Amniotic epithelial cell (primary cell): ENCODE measurements at places on chromosomes 3 and 15.
A peak's percentile ranks its signal among the peaks of the same experiment; 100 is the strongest.

GRCh38 chr3:140834266-140835037 lies 107.2 kb upstream of the SLC25A36 start:
- DNase-seq = peak; percentile 5

DNA sequence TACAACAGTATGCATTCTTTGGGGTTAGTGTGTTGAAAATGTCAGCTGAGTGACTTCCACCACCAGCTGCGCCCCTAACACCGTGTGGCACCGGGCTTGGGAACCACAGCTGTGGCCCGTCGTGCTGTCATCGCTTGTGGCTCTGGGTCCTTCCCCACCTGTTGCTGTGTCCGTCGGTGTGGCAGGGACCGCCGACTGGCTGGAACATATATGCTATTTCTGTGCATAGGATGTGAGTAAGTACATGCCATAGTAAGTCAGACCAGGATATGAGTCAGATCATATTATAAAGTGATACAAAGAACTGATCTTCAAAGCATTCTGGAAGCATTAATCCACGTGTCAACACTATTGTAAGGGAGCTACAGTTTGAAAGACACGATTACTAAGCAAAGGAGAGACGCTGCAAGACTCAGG lies 31.9 kb downstream of the EHD4 start:
- DNase-seq = peak; percentile 64

GRCh38 chr3:170050753-170051152 lies 13.0 kb downstream of the GPR160 start:
- no peak for DNase-seq

- no peak for DNase-seq
These were observed 70.2 kb upstream of the MITF start for GRCh38 chr3:69669070-69669469.

GRCh38 chr15:90481023-90481422 lies 48.7 kb upstream of the CRTC3 start:
- DNase-seq = peak; percentile 74

DNA sequence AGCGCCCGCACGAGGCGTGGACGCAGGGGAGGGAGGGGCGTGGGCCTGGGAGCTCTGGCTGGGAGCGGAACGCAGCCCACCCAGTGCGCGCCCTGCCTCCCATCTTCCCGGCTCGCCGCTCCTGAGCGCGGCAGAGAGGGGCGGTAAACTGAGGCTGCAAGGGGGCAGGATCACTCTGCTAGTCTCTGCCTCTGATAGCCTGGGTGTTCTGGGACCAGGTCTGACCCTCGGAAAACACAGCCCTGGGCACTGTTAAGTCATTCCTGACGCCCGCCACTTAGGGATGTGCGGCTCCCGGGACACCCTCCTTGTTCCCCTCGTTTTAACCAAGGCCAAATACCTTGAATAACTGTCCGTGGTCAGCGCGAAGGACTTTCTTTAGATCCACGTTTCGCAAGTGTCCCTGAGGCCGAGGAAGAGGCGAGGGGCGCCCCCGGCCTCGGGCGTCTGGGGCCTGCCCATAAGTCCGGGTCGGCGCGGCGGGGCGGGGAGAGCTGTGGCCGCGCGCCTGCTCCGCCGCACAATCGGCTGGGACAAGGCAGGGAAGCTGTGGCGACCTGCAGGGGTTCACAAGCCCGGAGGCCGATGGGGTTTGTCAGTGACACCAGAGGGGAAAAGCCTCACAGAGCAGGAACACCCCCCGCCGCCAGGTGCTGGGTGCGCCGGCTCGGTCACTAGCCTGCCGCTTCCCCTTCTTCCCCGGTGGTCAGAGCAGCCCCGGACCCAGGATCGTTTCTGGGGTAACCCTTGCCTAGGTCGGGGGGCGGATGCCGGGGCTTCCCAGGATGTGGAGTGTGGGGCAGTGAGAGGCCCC lies 1.5 kb downstream of the ITPKA start:
- DNase-seq = no peak

DNA sequence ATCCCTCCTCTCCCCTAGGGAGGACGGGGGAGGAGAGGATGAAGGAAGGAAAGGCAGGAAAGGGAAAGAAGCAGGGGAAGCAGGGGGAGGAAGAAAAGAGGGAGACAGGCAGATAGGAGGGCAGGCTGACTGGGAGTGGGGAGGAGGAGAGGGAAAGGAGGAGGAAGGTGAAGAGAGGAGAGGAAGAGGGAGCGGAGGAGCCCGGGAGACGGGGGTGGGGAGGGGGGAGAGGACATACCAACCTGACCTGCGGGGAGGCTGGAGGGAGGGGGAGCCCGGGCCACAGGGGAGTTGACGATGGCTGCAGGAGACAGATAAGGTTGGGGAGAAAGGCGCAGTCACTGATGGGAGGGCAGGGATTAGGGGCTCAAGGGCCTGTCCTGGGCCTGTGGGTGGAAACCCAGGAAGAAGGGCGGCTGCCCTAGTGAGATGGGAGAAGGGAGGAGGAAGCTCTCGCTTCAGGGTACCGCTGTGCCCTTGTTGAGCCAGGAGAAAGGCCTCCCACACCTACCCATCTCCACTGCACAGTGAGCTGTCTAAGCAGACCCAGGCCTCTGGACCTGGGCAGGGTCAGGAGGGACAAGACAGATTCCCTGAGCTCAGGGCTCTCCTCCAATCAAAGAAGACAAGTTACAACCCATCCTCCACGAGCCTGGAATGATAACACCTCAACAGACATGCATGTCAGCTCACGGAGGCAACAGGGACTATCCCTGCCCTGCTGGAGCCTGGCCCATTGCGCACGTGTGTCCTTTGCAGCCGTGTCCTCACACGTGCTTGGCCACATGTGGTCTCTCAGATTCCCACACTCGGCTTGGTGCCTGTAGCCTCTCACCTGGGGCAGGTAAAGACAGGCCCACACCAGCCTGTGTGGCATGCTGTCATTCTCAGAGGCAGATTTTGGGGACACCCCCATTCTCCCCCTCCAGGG lies 27.9 kb downstream of the C3orf18 start:
- DNase-seq = no peak
